ENCODE measurements at places on chromosomes 5 and 9.
A peak's percentile ranks its signal among the peaks of the same experiment; 100 is the strongest.

- DNase-seq = no peak
Measured at GRCh38 chr5:95715799-95716461, 15.2 kb upstream of the RHOBTB3 start.

DNA sequence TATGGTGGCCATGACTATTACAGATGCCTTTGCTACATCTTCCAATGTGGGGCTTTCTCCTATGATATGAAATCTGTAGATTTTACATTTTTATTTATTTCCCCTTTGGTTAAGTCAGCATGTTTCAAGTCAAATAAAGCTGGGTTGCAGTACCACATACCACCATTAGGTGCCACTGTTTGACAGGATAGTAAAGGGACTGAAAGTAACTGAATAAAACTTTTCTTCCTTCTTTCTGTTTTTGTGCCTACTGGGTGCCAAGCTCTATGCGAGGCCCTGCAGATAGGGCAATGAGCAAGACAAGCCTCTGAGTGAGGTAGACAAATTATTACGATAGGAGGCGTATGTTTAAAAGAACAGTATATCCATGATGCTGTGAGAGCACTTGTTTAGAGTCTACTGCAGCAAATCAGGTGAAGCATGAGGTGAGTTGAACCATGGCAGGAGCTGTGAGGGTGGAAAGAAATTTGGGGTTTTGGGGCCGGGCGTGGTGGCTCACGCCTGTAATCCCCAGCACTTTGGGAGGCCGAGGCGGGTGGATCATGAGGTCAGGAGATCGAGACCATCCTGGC lies 64.8 kb downstream of the GDNF start:
- DNase-seq = peak; percentile 47

DNA sequence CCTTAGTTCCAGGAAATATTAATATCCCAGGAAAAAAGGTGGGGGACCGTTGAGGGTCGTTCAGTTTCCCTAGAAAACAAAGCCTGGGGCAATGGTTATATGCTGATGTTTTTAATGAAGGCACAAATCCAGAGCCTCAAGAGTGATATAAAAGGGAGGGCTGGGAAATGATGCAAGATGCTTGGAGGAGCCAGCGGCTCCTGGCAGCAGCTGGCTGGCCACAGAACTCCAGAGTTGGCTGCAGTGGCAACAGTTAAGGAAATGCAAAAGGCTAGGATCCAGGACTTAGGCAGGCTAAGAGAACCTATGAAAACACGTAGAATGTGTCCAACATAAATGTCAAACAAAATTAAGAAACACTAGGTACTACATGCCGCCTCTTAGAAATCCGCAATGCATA lies 31.0 kb upstream of the B4GALT1 start:
- DNase-seq = no peak

- no peak for DNase-seq
Measured at GRCh38 chr5:139823757-139824355, 28.2 kb downstream of the PSD2 start.

GRCh38 chr5:125117566-125117965 lies 371.1 kb upstream of the ZNF608 start:
- DNase-seq = no peak

DNA sequence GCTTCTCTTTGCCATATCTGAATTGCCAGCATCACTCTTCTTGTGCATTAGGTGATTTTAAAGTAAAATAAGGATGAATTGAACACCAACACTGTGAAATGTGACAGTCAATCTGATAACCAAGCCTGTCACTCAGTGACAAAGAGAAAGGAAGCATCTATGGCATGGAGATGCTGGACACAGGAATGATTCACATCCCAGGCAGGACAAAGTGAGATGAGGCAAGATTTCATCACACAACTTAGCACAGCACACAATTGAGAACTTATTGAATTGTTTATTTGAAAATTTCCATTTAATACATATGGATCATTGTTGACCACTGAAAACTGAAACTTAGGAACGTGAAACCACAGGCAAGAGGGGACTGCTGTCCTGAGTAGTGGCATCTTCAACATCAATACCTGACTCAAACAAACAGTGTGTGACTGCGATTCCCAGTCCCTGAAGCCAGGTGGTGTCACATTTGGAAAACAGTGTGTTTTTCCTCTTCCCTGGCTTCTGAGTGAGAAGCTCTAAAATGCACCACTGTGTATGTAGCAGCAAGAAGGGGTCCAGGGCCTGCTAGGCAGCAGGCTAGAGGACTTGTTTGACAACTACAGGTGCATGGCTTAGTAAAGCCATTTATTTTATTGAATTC lies 10.7 kb downstream of the GAPT start:
- no peak for DNase-seq

DNA sequence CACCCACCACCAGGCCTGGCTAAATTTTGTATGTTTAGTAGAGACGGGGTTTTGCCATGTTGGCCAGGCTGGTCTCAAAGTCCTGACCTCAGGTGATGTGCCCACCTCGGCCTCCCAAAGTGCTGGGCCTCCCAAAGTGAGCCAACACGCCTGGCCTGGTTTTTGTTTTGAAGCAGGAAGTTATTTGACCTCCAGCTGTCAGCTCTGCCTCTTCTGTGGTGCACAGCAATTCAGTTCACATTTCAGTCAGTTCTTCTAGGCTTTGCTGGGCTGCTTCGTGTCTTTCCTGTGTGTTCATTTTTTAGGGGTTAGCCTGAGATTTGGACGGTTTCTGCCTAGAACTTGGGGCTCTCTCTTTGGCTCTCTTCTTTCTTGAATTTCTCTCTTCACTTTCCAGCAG lies 8.9 kb downstream of the LCN1 start:
- DNase-seq = no peak

DNA sequence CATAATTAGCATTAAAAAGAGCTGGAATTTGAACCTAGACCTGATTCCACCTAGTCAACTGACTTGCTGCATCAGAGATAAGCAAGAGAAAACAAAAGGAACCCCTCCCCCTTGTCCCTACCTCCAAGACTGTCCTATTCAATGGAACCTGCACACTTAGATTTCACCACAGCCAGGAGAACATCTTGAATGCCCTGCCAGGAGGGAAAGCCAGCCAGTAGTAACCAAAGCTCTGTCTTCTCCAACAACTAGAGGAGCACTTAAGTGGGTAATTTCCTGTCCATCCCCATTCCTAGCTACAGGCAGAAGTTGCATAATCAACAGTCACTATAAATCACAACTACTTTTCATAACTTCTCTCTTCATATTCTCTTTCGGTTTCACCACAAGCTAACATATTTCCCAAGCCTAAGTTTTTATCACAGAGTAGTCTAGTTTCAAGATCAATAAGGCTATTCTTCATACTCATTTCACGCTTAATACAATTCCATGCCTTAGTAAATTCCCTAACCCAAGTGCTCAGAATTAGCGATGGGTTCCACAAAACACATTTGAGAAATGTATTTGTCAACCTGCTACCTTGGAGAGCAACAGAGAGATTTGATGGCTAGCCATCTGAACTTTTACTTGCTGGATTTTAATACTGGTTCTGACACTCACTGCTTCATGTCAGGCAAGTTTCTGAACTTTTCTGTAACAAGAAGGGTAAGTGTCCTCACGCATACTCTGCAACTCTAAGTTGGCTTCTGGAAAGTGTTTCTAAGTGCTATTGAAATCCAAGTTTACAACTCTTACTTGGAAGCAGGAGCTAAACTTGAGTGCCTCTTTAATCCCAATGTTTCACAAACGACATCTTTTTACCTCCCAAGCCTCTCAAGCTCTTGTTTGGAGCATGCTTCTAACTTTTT lies 2.0 kb downstream of the DENND1A start:
- DNase-seq = no peak

- DNase-seq = no peak
Measured at GRCh38 chr9:109331353-109331752, 10.5 kb upstream of the EPB41L4B start.

DNA sequence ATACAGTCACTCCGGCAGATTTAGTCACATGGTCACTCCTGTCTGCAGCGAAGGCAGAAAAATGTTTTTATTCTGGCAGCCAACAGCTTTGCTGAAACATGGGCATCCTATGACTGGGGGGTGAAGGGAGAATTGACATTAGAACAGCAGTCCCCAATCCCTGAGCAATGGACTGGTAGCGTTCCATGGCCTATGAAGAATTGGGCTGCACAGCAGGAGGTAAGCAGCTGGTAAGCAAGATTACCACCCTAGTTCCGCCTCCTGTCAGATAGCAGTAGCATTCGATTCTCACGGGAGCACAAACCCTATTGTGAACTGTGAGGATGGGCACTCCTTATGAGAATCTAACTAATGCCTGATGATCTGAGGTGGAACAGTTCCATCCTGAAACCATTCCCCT lies 93.1 kb upstream of the FTMT start:
- DNase-seq = no peak

DNA sequence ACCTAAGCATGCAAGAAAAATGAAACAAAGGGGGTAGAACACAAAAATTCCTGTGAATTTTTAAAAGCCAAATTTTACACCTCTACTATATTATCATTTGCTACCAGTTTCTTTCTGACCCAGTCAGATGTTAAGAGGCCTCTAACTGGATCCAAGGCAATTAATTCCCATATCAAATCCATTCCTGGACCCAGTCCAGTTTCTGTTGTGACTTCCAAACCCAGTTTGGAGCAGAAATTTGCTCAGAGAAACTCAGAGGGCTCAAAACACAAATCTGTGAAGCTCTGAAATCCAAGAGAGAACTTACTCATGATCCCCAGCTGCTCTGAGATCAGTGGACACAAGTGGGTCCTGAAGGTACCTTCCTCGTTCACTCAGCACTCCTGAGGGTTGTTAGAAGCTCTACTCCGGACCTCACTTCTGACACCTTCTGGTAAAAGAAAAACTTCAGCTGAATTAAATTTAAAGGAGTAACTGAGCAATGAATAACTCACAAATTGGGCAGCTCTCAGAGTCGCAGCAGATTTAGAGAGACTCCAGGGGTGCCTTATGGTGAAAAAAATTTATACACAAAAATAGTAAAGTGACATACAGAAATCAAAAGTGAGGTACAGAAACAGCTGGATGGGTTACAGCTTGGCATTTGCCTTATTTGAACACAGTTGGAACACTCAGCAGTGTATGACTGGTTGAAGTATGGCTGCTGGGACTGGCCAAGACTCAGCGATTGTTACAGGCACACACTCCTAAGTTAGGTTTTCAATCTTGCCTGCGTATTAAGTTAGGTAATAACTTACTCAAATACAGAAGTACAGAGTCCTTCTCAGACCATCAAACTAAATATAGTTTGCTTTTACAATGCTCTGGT lies 32.4 kb downstream of the INSL4 start:
- no peak for DNase-seq

GRCh38 chr5:175598774-175599173 lies 59.1 kb upstream of the HRH2 start:
- DNase-seq = no peak

GRCh38 chr5:179533907-179534306 lies 16.4 kb upstream of the RUFY1 start:
- no peak for DNase-seq

GRCh38 chr9:87491523-87491922 lies 6.1 kb upstream of the DAPK1 start:
- no peak for DNase-seq

DNA sequence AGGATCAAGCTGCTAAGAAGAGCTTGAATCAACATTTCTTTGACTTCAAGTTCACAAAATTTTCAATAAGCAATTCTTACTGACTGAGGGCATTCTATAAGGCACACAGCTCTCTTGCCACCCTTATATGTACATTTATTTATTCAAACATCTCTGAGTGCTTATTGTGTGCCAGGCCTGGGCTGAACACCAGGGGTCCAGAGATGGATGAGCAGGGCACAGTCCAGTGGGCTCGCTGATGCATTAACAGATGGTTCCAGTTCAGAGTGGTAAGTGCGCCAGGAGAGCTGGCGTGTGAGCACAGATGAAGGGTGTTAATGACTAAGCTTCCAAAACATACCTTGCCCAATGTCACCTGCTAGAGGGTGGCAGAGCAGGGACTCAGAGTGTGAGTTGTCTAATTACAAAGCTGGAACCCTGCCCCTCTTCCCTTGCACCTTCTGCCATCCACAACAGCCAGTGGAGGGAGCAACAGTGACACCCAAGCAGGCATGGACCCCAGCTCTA lies 24.6 kb downstream of the ALG2 start:
- DNase-seq = no peak

DNA sequence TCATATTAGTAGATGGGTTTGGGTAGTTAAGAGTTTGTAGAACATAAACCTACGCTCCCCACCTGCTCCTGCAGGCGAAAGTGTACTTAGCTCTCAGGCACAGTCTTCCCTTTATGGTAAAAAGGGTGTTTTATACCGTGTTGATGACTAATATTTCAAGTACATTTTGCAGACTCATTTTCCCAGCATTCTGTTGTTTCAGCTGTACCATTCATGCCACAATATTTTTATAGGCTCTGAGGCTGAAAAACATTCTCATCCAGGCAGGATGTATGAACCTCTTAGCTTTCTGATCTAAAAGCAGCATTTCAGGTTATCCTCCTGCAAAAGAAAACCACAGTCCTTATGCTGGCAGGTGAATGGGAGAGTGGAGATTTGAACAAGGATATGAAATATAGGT lies 231.4 kb downstream of the NR2F1-AS1 start:
- no peak for DNase-seq

- DNase-seq = peak; percentile 25
Measured at GRCh38 chr9:91905991-91906469, 44.0 kb downstream of the ROR2 start.

DNA sequence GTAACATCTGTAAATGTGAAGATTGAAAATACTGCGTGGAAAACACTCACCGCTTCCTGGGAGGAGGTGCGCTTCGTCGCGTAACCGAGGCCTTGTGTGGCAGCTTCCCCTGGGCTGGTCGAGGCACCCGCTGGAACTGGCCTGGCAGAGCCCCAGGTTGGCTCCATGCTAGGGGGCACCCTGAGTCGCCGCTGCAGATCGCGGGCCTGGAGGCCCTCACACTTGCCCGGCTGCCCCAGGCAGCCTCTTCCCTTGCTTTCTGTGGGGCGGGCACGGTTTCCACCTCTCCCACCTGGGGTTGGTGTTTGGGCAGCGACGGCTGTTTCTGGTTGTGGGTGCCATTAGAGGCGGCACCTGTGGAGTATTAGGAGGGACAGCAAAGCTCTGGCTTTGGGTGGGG lies 852 bp downstream of the ZNF354C start:
- no peak for DNase-seq

DNA sequence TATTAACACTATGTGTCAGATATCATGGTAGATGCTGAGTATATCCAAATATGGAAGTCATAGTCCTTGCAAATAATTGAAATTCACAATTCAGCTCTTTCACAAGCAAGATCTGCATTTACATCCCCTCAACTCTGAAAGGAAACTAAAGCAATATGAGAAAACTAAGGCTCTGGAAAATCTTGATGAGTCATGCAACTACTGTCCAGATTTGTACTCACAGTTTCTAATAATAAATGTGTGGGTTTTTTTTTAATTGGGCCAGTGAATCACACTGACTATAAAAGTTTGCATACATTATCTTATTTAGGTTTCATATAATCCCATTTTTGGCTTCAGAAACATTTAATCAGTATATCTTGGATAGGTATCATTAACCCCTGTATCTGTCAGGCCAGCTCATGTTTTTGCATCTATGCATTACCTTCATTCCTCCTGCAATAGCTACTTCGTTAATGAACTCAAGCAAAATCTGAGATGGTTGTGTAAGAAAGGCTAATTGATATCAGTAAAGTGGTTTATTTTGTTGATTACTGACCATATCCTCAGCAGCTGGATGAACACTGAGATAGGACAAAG lies 58.7 kb upstream of the PRR16 start:
- no peak for DNase-seq
